ENCODE measurements at places on chromosomes 3 and 15.

GRCh38 chr3:107718547-107718946 lies 195.8 kb downstream of the BBX start:
- no peak for DNase-seq

DNA sequence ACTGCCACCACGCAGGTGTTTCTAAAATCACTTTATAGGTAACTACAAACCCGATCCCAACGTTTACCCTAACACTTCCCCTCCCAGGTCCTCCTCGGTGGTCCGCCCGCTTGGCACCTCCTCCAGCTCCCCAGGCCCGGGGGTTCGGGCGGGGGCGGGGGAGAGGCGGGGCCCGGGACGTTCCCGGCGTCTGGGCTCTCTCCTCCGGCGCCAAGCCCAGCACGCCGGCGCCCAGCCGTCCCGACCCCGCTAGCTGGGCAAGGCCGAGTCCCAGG lies 562 bp downstream of the CGGBP1 start:
- DNase-seq, result no peak

DNA sequence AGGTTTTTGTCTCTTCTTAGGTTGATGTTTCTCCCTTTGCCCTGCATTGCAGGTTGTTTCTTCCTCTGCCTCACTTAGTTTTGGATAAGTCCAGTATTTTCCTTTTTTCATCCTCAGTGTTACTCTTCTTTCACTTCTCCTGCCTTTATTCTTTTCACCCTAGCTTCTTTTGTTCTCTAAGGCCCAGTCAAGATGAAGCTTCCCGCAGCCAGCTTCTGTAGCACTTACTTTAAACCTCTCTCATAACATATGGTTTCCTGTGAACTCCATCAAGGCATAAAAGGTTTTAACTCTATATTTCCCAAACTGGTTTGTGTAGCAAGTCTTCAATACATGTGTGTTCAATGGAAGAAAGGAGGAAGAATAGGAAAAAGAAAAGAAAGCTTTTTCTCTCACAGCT lies 54.1 kb downstream of the TP63 start:
- DNase-seq, result no peak

- DNase-seq, result no peak
These were observed 78.3 kb upstream of the HES1 start for GRCh38 chr3:194057570-194058188.

DNA sequence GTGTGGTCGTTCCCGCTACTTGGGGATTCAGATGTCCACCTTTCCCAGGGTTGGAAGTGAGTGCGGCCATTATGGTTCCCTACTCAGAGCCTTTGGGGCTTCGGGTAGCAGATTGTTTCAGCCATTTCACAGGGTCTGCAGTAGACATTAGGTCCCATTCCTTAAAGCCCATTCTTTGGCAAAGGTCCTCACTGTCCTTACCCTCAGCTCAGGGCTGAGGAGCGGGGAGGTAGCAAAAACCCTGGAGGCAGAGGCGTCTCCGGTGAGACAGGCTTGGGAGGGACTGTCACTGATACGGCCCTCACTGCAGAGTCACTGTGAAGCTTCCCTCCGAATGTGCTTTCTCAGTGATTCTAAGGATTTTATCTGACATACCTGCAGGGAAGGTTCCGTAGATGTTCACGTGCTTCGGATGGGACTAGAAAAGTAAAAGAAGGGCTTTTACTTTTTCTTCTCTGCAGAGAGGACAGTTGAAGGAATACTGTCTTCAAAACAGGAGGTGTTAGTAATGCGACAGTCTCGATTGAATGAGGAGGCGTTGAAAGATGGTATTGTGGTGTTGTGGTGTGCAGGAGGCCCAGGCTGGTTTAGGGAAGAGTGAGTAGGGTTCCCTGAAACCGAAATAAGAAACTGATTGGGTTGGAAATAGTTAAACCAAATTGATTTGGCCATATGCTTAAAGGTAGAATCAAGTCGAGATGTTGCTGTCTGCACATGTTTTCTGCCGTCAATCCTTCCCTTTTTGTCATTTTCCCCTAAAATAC lies 630 bp downstream of the ATP6V1A start:
- DNase-seq, result no peak

DNA sequence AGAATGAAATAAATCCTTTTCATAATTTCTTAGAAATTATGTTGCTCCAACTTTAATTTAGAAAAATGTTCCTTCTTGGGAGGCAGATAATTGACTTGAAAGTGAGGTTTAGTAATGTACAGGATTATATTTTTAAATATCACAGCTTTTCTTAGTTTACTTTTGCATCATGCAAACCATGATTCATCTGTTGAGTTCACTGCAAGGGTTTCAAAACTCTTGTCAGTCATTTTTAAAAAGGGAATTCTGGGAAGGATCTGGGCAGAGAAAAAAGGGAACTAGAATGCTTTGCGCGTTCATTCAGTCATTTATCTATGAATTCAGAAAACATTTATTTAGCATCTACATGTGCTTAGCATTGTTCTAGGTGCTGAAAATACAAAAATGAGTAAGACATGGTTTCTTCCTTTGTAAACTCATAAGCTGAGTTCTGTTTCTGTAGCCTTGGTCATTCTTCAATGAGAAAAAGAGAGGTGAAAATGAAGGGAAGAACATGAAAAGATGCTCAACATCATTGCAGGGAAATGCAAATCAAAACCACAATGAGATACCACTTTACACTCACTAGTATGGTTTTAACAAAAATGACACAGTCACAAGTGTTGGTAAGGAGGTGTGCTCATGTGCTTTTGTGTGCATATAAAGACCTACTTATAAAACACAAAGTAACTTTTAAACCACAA lies 209.1 kb downstream of the NR1D2 start:
- no peak for DNase-seq

DNA sequence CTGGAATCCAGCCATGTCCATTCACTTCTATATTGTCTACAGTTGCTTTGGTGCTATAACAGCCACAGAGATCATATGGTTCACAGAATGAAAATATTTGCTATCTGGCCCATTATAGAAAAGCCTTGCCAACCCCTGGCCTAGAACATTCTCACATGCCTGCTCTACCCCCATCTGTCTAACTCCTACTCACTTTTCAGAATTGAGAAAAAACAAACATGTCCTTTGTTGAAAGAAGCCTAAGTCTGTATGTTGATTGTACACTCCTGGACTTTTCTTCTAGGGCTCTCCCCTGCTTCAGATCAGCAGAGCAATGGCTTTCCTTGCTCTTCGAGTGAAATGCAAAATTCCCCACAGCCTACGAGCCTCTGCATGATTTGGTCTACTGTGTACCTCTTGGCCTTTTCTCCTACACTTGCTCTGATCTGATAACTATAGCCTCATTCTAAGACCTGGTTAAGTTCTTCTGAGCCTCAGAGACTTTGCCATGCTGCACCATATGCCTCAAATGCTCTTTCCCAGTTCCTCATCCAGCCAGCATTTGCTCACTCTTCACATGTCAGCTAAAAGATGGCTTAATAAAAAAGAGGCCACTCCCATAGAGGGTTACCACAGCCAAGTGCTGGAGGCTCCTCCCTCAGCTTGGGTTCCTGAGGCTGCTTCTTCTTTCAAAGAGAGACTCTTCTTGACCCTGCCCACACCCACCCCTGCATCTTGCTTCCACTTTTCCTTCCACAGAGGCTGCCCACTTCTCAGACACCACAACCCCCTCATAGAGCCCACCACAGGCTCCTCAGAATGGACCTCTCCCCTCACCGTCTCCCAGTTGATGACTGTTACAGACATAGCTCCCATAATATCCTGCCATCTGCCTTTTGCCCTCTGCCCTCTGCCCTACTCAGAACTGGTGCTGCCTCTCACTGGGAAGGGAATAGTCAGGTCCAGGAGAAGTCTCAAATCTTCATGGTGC lies 22.9 kb upstream of the DCLK3 start:
- DNase-seq, result no peak

DNA sequence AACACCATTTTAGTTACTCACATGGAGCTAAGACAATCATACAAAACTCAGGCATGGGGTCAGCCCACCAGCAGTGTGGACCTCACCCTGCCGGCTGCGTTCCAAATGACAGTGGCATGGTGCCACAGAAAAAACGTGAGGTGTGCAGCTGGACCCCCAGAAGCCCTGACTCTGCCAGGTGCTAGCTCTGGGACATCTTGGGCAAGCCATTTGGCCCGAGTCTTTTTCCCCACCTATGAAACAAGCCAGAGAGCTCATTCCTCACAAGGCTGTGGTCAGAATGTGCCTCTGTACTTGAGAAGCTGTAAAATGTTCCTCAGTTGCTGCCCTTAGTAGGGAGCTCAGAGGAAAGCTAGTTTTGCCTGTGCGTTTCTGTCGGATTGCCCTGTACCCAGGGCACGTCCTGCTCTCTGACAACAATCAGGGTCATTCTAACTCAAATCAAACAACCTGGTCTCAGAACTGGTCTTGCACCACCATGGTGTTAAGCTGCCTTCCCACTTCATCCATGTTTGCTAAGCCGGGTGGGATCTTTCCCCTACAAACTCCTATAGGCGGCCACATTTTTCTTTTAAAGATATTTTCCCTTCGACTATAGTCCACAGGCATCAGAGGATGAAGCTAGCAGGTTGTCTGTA lies 44.9 kb downstream of the LIPC start:
- no peak for DNase-seq

DNA sequence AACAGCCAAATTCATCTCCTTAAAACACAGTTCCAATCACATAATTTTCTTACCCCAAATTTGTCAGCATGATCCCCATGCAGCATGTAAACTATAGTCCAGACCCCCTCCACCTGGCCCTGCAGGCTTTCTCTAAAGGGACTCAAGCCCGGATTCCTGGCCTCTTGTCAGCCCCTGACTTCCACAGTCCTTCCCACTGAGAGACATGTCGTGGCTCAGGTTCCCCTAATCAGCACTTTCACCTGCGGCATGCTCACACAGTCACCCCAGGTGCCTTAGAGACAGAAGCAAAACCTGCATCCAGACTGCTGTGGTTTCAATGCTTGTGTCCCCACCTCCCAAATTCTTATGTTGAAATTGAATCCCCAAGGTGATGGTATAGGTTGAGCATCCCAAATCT lies 372.7 kb upstream of the ATP10A start:
- no peak for DNase-seq

DNA sequence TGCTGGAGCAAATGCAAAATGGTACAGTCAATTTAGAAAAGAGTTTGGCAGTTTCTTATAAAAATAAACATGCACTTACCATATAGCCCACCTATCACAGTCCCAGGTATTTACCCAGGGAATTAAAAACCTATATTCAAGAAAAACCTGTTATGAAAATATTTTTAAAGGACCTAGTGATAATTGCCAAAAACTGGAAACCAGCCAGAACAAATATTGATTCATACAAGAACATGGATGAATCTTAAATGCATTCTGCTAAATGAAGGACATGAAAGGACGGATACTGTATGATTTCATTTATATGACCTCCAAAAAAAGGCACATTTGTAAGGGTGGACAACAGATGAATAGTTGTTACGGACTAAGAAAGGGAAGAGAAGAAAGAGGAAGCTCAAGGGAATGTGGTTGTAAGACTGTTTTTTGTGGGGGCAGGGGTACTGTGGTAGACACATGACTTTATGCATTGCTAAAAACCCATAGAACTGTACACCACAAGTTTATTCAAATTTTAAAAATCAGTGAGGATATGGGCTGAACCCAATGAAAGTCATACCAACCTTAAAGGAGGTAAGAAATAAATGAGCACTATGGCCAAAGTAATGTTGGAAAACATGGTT lies 61.0 kb downstream of the ZBBX start:
- no peak for DNase-seq

GRCh38 chr15:70531576-70531975 lies 231.8 kb downstream of the UACA start:
- DNase-seq, result no peak

- DNase-seq, result no peak
These were observed 794.8 kb downstream of the MCTP2 start for GRCh38 chr15:95025924-95026728.

DNA sequence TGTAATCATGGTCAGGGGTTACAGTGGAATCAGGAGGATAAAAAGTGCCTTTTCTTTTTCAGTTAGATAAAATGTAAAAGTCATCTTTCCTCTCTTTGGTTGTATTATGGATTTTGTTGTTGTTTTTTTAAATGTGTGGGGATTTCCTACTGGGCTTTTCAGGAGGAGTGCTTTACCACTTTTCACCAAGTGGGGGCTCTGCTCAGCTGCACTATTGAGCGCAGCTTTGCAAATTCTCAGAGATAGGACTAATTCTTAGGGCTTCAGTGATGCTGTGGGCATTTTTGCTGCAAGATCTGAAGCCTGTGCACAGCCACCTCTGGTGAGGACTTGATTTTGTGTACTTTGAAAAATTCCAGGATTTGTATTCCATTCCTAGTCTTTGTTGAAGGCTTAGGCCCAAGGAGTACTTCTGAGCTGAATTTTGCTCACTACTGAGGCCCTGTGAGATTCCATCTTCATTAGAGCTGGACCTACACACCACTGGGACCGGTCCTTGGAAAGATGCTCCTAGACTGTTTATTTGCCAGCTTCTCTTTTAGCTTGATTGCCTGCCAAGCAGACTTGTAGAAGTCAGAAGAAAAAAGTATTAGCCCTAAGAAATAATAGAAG lies 7.5 kb downstream of the GNB5 start:
- no peak for DNase-seq

DNA sequence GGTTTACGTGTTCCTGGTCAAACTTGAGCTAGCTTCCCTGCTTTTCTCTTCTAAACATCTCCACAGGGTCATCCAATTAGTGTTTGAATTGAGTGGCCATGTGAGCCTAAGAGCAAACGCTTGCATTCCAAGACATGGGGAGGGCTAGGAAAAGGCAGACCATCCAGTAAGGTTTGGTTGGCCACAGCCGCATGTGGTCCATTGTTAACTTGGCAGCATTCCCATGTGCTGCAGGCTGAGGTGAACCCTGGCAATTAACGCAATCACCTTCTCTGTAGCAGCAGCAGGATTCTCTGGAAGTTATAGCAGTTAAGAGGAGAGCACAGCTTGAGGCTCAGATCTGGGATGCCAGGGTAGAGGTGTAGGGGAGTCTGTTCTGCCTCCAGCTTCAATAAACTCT lies 502.2 kb upstream of the LMCD1 start:
- DNase-seq, result no peak

GRCh38 chr3:33006571-33007286 lies 55.3 kb downstream of the CCR4 start:
- no peak for DNase-seq

GRCh38 chr15:59388670-59389069 lies 16.0 kb upstream of the MYO1E start:
- no peak for DNase-seq

DNA sequence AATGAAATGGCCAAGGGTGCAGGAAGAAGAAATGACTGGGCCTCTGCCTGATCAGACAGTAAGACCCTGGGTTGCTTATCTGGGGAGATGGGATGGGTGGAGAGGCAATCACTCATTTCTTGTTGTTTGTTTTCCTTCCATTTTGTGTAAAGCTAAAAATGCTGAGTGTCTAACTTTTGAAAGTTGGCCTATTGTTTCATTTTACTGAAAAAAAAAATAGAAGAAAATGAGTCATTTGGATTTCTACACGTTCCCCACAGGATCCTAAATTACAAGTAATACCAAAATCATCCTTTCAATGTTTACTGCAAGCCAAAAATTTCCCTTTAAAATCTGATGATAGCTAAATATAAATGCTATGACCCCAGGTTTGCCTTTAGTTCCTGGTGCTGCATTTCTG lies 30.6 kb downstream of the PTX3 start:
- no peak for DNase-seq

GRCh38 chr3:53863145-53863544 lies 16.8 kb downstream of the IL17RB start:
- no peak for DNase-seq

- no peak for DNase-seq
These were observed 49.8 kb downstream of the EXOG start for GRCh38 chr3:38545983-38546382.
